ENCODE measurements at places on chromosomes 7 and 10. TPM values are rescaled to one million over a fixed set of nuclear protein-coding genes. Genes with fewer than 3 reads are reported as not detected.

GRCh38 chr10:95431900-95432342, 129.2 kb downstream of the SORBS1 start:
- H3K4me1 ChIP-seq: peaks cover 98% of the 10 kb centered on the region
- H3K4me3 ChIP-seq: no peak overlapping the region
- H3K27me3 ChIP-seq: no peaks in the 10 kb centered on the region
- peaks cover 56% of the 10 kb centered on the region for H3K36me3 ChIP-seq
- H3K27ac ChIP-seq: peak overlapping the region; percentile 90

GRCh38 chr7:14054125-14054524, 64.7 kb upstream of the ETV1 start:
- DNase-seq: no peak
- H3K36me3 ChIP-seq: no peaks in the 10 kb centered on the region
- no peak overlapping the region for H3K4me3 ChIP-seq
- no peaks in the 10 kb centered on the region for H3K4me1 ChIP-seq

GRCh38 chr10:78377356-78377755, 343.7 kb downstream of the RPS24 start:
- H3K4me1 ChIP-seq: no peaks in the 10 kb centered on the region
- H3K27me3 ChIP-seq: no peaks in the 10 kb centered on the region
- no peaks in the 10 kb centered on the region for H3K36me3 ChIP-seq
- DNase-seq: no peak
- no peak overlapping the region for H3K4me3 ChIP-seq

DNA sequence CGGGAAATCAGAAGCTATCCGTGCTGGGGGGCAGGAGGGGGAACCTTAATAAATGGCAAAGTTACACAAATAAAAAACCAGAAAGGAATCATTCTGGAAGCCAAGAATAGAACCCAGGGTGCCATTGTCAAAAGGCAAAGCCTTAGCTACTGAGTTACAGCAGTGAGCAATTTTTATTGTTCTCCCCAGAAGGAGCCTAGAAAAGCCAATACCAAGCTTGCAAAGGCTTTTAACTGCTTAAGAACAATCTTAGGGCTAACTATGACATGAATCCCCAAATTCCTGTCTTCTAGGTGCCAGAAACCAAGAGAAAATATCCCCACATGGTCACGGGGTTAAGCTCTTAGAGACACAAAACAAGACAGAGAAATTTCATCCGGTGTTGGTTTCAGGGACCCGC, 482.7 kb downstream of the CCSER2 start:
- no peak overlapping the region for H3K27ac ChIP-seq
- no peaks in the 10 kb centered on the region for H3K27me3 ChIP-seq
- DNase-seq: no peak
- no peaks in the 10 kb centered on the region for H3K4me1 ChIP-seq

- no peaks in the 10 kb centered on the region for H3K27me3 ChIP-seq
- no peak overlapping the region for H3K4me3 ChIP-seq
- H3K27ac ChIP-seq: no peak overlapping the region
- H3K4me1 ChIP-seq: peaks cover 71% of the 10 kb centered on the region
- H3K36me3 ChIP-seq: no peaks in the 10 kb centered on the region
Observed at GRCh38 chr10:22685926-22686325, 28.5 kb downstream of the PIP4K2A start.

GRCh38 chr10:44197646-44198045, 187.3 kb downstream of the CXCL12 start:
- DNase-seq: no peak
- no peaks in the 10 kb centered on the region for H3K27me3 ChIP-seq
- peaks cover 6% of the 10 kb centered on the region for H3K4me1 ChIP-seq
- no peak overlapping the region for H3K27ac ChIP-seq
- no peaks in the 10 kb centered on the region for H3K36me3 ChIP-seq
- no peak overlapping the region for H3K4me3 ChIP-seq

DNA sequence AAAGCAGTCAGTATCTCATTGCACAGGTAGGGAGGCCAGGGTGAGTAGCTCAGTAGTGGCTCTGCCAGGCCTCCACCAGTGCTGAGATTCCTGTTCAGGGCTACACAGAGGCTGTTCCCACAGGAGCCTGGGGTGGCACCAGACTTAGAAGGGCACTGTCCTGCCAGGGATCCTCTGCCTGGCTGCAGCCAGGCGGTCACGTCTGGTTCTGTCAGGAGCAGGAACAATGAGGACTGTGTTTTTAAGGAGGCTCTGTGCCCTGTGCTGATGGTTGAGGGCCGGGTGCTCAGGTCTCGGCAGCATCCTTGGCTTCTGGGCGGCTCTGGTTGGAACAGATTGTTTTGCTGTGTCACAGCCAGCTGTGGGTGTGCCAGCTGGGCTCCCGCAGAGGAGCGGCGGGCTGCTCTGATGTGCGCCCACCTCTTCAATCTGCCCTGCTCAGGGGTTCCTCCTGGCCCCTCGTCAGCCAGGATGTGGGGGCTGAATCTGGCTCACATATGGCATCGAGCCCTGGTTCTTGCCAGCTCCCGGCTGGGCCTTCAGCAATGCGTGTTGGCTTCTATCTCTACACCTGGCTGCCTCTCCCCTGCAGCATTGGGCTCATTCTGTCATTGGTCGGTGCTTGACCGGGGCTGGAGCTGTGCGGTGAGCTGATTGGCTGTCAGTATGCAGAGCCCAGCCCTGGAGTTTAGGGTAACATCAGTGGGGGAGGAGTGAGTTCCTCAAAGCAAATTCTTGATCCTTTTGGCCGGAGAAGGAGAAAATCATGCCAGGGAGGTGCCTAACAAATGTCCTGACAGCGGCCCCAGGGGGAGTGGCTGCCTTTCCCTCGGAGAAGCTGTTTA, 41.2 kb downstream of the TACR2 start:
- no peak for DNase-seq
- H3K36me3 ChIP-seq: peaks cover 18% of the 10 kb centered on the region
- no peaks in the 10 kb centered on the region for H3K27me3 ChIP-seq
- H3K4me1 ChIP-seq: peaks cover 15% of the 10 kb centered on the region
- peak overlapping the region; percentile 51 for H3K4me3 ChIP-seq
- peak overlapping the region; percentile 43 for H3K27ac ChIP-seq

DNA sequence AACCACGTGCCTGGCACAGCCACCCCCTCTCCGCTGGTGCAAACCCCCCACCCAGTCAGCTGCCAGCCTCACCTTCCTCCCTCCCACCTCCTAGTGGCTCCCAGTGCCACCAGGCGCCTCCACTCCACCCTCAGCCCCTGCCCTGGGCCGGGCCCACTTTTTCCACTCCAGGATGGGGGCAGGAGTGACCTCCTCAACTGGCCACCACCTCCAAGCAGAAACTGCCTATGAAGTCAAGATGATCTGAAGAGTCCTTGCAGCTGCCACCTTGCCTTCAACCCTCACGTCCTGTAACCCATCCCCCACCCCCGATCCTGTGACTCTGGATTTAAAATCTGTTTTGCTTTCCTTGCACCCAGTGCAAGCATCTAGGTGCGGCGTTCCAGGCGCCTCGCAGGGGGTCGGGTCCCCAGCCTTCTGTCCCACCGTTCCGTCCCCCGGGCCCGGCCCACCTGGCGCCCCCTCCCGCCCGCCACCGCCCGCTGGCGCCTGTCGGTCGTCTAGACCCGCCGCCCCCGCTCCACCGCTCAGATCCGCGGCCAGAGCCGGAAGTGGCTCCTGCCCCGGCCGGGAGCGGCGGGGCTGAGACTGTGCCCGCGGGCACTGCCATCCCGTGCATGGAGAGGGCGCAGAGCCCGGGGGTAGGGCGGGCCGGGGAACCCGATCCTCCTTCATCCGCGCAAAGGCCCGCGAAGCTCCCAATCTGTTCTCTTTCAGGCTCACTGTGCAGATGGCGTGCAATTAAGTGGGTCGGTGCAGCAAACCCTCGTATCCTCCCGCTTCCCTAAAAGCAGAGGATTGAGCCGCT, 51.2 kb upstream of the GTF2I start:
- no peak for DNase-seq
- peak overlapping the region; percentile 71 for H3K4me3 ChIP-seq
- H3K4me1 ChIP-seq: peaks cover 25% of the 10 kb centered on the region
- H3K27ac ChIP-seq: peak overlapping the region; percentile 66
- no peaks in the 10 kb centered on the region for H3K36me3 ChIP-seq

DNA sequence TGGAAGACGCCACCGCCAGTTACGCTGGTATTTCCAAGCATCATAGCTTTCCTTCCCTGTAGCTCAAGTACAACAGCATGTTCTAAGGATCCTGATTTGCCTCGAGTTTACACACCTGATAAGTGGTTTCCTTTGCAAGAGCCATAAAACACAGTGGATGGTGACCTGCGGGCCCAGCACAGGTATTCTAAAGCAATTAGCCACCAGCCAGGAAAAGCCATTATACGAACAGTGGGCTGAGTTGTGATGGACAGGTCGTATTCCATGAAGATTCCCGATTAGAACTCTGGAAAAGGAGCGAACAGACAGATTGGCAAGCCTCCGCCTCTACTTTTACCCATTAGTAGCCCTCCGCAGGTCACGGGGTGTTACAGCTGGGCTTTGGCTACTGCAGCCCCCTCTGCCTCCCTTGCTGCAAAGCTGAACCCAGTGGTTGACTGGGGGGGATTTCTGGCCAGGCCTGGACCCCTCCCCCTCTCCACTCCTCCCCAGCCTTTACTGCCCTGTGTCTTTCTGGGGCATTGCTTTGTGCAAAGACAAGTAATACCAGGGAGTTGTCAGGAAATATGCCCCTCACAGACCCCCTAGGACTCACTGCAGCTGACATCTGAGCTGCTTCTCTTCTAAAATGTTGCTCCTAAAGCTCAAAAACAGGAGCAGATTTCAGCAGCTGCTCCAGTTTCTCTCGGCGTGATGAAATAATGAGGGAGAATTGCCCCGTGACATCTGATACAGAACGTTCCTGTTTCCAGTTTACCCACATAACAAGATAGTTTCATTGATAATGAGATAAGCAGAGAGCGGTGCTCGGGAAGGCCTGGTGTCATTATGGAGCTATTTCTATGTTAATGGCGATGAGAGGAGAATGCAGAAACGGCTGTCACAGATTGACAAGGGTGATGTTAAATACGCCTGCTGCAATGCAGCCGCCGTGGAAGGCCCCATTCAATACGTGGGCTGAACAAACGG, 214.4 kb downstream of the CCSER2 start:
- no peak overlapping the region for H3K27ac ChIP-seq
- peaks cover 4% of the 10 kb centered on the region for H3K4me1 ChIP-seq
- no peak for DNase-seq

DNA sequence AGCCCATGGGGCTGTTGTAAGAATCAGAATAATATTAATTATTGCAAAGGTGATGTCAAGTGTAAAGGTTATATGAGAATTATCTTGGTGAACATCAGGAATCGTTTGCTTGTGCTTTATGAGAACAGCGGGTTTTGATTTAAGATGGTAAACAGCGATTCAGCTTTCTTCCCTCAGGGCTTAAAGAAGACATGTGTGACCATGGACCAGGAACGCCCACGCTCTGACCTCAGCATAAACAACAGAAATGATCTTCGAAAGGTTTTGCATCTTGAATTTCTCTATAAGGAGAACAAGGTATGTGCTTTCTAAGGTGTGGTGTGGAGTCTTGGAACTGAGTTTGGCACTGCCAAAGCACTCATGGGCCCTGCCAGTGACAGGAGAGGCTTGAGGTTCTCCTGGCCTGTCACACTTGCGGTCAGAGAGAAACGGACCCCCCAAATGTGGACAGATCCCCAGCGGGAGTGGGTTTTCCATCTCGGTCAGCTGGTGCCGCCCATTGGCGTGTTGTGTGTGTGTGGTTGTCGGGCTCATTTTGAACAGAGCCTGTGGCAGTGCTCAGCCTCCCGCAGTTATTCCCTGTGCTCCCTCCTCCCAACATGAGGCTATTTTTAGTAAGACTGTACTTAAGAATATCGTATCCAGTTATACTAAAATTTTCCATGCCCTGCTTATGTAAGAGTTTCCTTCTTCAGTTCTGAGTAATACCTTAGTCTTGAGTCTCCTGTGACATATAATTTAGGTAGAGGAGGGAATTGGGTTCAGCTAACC, 7.2 kb downstream of the MINDY4 start:
- H3K36me3 ChIP-seq: peaks cover 7% of the 10 kb centered on the region
- H3K4me1 ChIP-seq: peaks cover 47% of the 10 kb centered on the region
- H3K27me3 ChIP-seq: no peaks in the 10 kb centered on the region
- no peak for DNase-seq
- H3K4me3 ChIP-seq: peak overlapping the region; percentile 36
- H3K27ac ChIP-seq: peak overlapping the region; percentile 85

DNA sequence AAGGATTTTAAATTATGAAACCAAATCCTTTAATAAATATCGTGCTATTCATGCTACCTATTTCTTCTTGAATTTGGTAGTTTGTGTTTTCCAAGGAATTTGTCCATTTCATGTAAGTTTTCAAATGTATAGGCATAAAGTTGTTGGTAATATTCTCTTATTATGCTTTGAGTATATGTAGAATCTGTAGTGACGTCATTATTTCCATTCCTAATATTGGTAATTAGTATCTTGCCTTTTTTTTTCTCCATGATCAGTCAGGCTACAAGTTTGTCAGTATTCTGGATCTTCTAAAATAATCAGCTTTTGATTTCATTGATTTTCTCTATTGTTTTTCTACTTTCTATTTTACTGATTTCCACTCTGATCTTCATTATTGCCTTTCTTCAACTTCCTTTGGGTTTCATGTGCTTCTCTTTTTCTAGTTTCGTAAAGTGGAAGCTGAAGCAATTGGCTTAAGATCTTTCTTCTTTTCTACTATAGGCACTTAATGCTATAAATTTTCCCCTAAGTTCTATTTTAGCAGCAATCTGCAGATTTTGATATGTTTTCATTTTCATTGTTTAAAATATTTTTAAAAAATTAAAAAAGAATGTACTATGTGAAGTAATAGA, 156.5 kb upstream of the HDAC9 start:
- peaks cover 4% of the 10 kb centered on the region for H3K4me1 ChIP-seq
- no peak overlapping the region for H3K4me3 ChIP-seq
- no peaks in the 10 kb centered on the region for H3K27me3 ChIP-seq
- H3K27ac ChIP-seq: no peak overlapping the region

GRCh38 chr10:11335881-11336430, 275.5 kb downstream of the USP6NL start:
- no peak overlapping the region for H3K27ac ChIP-seq
- peaks cover 2% of the 10 kb centered on the region for H3K4me1 ChIP-seq
- no peaks in the 10 kb centered on the region for H3K27me3 ChIP-seq
- H3K4me3 ChIP-seq: no peak overlapping the region

Gene DNAJC30
- total RNA-seq: 7.8 TPM

Gene LIMK1
- total RNA-seq: 19.9 TPM

Gene FEZF1
- not detected for total RNA-seq

Gene BMPER
- total RNA-seq: 2.3 TPM

Gene CH25H
- 2.7 TPM for total RNA-seq

Gene HABP2
- not detected for total RNA-seq
